Placental pericyte (primary cell): ENCODE measurements at places on chromosomes 12 and 14. TPM values are rescaled to one million over a fixed set of nuclear protein-coding genes. Genes with fewer than 3 reads are reported as not detected.

TPPP2 gene
- not detected in 2 replicates for total RNA-seq

ALDH1L2 gene
- 30.5 and 52.5 TPM in 2 replicates for total RNA-seq

EIF2S1 gene
- 139 and 260 TPM in 2 replicates for total RNA-seq

NOVA1 gene
- total RNA-seq, result under 0.01 and 0.43 TPM in 2 replicates

SLC22A17 gene
- 7.3 and 7.7 TPM in 2 replicates for total RNA-seq

CLEC1B gene
- not detected in 2 replicates for total RNA-seq

CFAP54 gene
- total RNA-seq, result 2.2 and 4.6 TPM in 2 replicates
